ENCODE measurements at places on chromosomes 3 and 15. TPM values are rescaled to one million over a fixed set of nuclear protein-coding genes. Genes with fewer than 3 reads are reported as not detected.
A peak's percentile ranks its signal among the peaks of the same experiment; 100 is the strongest.

LAMB2 gene
- total RNA-seq, result 213 TPM

GRCh38 chr3:49775538-49775937 lies 10.8 kb downstream of the IP6K1 start:
- H3K4me1 ChIP-seq, result peaks cover 10% of the 10 kb centered on the region
- no peak for DNase-seq
- no peak overlapping the region for H3K27ac ChIP-seq
- no peaks in the 10 kb centered on the region for H3K36me3 ChIP-seq
- no peak overlapping the region for H3K4me3 ChIP-seq

DNA sequence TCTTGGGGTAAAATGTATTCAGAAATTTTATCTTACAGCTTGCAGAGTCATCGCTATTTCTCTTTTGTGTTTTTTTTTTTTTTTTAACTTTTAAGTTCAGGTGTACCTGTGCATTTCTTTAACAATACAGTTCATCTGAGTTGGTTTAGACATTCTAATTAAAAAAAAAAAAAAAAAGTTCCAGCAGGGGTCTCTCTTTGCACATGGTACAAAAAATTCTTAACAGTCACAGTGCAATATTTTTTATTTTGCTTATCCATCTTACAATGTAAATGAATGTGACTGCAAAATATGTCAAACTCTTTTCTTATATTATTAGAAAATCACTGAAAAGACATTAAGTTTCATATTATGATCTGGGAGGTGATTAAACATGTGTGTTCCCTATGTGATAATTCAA lies 47.5 kb upstream of the SLC9A9 start:
- no peak overlapping the region for H3K27ac ChIP-seq
- H3K4me1 ChIP-seq, result no peaks in the 10 kb centered on the region
- peaks cover 5% of the 10 kb centered on the region for H3K27me3 ChIP-seq
- DNase-seq, result peak; percentile 2

DNA sequence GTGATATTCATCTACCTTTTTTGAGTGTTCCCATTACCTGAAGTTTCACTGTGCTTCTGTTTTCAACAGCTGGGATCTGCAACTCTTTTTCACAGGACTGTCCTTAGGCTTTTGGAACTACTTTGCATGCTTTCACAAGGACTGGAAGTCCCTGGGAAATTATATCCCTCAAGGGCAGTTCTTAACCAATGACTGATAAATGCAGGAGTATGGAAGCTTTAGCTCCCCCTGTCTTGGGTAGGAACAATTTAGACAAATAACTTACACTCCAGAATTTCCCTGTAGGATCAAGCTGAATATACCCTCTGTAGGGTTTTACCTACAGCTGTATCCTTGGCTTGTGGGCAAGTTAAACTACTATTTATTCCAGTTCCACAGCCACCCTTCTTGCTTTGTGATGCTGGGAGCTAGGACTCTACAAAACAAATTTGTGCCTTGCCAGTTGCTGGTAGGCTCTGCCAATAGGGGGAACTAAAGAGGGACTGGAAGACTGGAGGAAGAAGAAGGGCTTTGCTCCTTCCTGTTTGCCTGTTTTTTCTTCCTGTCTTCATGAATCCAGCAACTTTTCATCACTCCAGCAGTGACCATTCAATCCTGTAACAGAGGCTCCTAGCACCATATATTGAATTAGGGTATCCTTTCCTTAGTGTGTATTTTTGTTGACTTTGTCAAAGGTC lies 6.8 kb upstream of the ZNF280D start:
- no peak overlapping the region for H3K4me3 ChIP-seq
- H3K36me3 ChIP-seq, result no peaks in the 10 kb centered on the region
- DNase-seq, result no peak
- H3K4me1 ChIP-seq, result peaks cover 5% of the 10 kb centered on the region
- no peak overlapping the region for H3K27ac ChIP-seq

DNA sequence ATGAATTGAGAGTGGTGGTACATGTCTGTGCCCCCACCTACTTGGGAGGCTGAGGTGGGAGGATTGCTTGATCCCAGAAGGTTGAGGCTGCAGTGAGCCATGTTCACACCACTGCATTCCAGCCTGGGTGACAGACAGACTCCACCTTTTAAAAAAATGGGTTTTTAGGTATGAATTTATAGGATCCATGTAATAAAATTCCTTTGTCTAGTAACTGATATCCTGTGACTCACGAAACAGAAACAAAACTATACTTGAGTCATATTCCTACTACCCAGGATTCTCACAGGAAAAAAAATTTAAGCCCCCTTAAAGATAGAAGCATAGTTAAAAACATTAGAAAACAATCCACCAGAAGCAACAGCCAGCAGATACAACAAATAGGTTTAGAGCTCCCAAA lies 10.0 kb upstream of the CRTC3 start:
- no peaks in the 10 kb centered on the region for H3K36me3 ChIP-seq
- H3K4me1 ChIP-seq, result peaks cover 5% of the 10 kb centered on the region
- H3K4me3 ChIP-seq, result no peak overlapping the region
- no peaks in the 10 kb centered on the region for H3K27me3 ChIP-seq

- no peaks in the 10 kb centered on the region for H3K4me1 ChIP-seq
- no peaks in the 10 kb centered on the region for H3K36me3 ChIP-seq
- DNase-seq, result no peak
- H3K4me3 ChIP-seq, result no peak overlapping the region
- no peaks in the 10 kb centered on the region for H3K27me3 ChIP-seq
- H3K27ac ChIP-seq, result no peak overlapping the region
These were observed 12.2 kb upstream of the RBMS3 start for GRCh38 chr3:29268651-29269050.

DNA sequence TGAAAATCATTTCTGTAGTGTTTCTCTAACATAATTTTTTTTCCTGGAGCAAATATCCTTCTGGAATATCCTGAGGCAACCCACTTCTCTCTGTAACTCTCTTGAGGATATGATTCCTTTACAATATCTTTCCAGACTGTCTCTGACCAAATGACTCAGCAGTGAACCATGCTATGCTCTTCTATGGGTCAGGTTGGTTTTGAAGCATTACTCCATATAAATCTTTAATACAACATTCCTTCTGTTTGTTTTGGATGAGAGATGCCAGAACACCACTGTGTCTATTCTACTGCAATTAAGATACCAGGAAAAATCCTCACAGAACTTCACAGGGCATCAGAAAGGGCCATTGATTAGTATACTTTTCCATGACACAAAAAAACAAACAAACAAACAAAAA lies 626.4 kb upstream of the ZNF385D start:
- H3K4me1 ChIP-seq, result no peaks in the 10 kb centered on the region
- H3K27ac ChIP-seq, result no peak overlapping the region
- H3K36me3 ChIP-seq, result no peaks in the 10 kb centered on the region

Data from IMR-90 (cell line).